Smooth muscle cell of the brain vasculature (primary cell): ENCODE measurements at places on chromosomes 3 and 15.
A peak's percentile ranks its signal among the peaks of the same experiment; 100 is the strongest.

DNA sequence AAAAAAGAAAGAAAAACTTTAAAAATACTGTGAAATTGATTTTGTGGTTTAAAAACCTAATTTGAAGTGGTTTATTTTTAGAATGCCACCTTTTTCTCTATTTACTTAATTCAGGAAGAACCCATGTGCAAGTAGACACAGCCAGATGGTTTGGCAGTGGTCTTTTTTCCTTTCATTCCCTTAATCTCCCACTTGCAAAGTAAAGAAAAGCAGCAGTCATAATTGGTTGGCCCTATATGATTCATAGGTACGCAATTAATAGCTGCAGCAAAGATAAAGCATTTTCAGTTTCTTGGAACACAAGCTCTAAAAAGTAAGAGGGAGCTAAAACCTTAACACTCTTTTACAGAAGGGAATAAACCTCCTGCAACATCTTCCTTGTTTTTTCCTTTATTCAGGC lies 115.3 kb downstream of the MECOM start:
- DNase-seq = no peak

DNA sequence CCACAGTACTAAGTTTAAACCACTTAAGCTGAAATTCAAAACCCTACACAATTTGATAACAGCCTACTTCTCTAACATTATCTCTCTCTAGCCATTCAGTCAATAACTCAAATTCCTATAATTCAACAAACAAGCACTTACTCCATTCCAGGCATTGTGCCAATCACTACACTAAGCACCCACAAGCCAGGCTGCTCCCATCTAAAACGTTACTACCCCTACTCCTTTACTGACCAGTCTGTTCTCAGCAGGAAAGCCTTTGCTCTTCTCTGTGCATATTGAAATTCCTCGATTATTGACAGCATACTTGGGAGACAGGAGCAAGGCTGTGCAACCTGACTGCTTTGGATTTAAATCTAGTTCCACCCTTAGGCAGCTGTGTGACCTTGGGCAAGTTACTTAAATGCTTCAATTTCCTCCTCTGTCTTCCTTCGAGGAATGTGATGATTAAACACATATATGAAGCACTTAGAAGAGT lies 177.2 kb upstream of the THBS1 start:
- peak; percentile 15 for DNase-seq

DNA sequence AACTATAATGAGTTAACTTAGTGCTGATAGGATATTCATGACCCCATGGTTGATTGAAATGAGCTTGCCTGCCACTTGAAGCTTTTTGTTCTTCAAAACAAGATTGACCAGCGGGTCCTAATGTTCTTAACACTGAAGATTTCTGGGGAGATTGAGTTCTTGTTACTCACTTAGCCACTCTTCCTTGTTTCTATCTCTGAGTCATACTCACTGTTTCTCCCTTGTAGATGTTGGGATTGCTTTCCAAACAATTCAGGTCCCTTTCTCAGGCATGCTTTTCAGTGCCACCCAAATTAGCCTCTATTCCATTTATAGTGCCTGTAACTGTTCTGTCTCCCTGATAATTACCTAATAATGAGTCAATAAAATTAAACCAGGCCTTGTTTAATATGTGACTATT lies 517.0 kb downstream of the SQOR start:
- DNase-seq = no peak

DNA sequence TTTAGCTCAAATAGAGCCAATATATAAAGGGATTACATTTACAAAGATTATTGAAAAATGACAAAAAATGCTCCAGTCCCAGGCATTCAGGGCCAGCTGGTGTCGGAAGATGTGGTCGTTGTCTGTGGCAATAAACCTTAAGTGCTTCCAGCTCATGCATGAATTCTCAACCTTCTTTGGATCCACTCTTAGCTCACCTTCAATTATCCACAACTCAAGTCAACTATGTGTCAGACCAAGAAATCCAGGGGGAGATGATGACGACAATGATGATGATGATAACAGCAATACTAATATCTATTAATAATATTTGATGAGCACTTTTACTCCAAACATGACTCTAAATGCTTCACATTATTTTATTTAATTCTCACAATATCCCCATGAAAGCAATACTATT lies 53.6 kb upstream of the PXYLP1 start:
- DNase-seq = no peak

- no peak for DNase-seq
Observed at GRCh38 chr3:157872902-157873301, 233.3 kb downstream of the SHOX2 start.

DNA sequence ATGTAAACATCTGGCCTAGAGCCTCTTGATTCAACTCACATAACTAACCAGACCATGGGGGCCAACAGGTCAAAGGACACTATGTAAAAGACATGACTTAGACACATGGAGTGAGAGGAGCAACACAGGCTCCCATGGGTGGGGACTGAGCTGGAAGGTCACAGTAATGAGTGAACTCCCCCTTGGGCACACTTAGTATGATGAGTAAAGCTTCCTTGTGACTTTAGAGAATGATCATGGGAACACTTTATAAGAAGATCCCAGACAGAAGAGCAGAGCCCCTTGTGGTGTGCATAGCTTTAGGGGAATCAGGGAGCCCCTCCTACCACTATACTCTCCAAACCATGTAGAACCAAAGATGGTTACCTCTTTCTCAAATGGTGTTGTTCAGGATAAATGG lies 10.2 kb downstream of the GCSAM start:
- DNase-seq = no peak

- DNase-seq = no peak
Observed at GRCh38 chr3:150599611-150600297, 3.4 kb upstream of the SELENOT start.

- DNase-seq = no peak
Observed at GRCh38 chr3:127763816-127764215, 58.5 kb downstream of the MGLL start.

GRCh38 chr3:17645074-17645698 lies 97.2 kb downstream of the TBC1D5 start:
- no peak for DNase-seq

- no peak for DNase-seq
Observed at GRCh38 chr15:64921711-64922110, 10.0 kb downstream of the ANKDD1A start.

DNA sequence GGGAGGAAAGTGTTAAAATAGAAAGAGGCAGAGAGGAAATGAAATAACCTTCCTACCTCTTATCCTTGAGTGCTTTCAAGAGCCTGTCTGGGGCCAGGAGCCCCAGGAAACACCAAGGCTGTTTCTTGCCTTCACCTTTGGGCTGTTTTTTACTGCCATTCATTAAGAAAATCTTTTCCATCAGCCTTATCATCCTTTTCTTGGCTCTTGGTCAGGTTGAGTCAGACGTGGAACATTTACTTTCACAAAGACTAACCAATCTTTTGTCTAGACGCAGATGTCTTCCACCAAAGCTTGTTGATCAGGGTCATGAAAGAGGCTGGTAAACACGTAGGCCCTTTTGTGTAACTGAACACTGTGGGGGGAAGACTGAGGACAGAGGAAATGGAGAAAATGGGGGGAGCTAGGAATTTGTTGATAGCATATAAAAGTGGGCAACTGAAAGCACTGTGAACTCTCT lies 151.0 kb upstream of the THBS1 start:
- no peak for DNase-seq

DNA sequence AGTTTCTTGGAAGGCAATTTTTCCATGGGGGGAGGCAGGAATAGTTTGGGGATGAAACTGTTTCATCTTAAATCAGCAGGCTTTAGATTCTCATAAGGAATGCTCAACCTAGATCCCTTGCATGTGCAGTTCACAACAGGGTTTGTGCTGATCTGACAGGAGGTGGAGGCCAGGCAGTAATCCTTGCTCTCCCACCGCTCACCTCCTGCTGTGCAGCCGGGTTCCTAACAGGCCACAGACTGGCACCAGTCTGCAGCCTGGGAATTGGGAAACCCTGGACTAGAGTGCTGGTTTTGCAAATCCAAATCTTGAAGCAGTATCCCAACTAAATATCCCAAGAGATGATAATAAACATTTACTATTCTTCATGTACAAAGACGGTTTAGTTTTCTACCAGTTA lies 256.3 kb upstream of the TMCO5A start:
- no peak for DNase-seq

- DNase-seq = no peak
Observed at GRCh38 chr3:127547761-127548605, 42.5 kb downstream of the TPRA1 start.

GRCh38 chr3:66380200-66380932 lies 120.5 kb downstream of the LRIG1 start:
- DNase-seq = no peak

- DNase-seq = no peak
Observed at GRCh38 chr3:175741951-175742350, 882.8 kb downstream of the NAALADL2 start.

GRCh38 chr3:189687475-189687874 lies 56.3 kb downstream of the TP63 start:
- no peak for DNase-seq

DNA sequence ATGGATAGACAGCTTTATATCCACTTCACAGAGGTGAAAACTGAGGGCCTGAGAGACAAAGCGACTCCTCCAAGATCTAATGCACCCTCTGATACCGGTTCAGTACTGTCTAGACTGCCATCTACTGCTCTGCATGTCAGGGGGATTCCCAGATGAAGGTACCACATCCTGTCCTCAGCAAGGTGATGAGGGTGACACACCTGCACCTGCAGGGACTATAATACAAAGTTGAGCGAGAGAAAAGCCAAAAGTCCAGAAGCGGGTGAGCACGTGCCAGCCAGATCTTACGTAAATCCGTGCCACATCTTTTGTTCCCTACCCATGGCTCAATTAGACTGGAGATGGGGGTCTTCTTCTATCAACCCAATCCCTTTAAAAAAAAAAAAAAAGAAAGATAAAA lies 32.4 kb upstream of the HES1 start:
- DNase-seq = no peak

GRCh38 chr15:52505151-52505550 lies 23.5 kb downstream of the MYO5A start:
- DNase-seq = no peak

- DNase-seq = no peak
Observed at GRCh38 chr3:185976100-185976499, 38.3 kb upstream of the TRA2B start.

DNA sequence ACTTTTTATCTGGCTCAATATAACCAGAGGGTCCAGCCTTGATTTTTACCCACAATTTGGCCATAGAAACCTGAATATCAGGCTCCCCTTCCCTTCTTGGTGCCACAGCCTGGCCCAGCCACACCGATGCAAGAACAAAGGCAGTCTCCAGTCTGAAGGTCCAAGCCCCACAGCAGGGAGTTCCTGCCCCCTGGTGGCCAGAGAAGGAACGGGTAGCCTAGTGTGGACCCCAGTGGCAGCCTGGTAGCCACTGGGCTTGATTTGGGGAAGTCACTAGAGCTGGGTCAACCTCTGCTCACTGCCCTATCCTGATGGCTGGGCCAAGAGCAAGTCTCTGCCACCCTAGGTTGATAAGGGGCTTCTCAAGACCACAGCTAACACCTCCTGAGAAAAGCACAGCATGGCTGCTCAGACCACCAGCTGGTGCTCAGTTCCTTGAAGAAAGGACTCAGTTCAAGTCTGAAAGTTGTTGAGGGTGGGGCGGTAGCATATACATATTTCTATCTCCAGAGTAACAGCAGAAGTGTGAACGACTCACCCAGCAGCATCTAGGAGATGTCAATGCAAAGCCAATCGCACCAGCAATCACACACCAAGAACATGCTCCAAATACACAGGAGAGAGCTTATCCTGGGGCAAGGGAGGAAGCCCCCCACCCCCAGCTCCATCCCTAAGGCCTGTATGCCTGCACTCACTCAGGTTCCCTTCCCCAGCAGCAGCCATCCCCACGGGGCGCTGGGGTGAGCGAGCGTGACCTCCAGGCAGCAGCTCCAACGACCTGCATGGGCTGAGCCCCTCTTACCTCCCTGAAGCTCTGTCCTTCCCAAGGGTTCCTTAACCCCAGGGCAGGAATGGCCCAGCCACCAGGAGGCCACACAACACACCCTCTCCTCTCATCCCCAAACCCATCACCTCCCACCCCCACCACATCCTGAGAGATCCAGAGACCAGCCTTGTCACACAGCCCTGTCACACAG lies 7.6 kb downstream of the PFKFB4 start:
- DNase-seq = no peak

DNA sequence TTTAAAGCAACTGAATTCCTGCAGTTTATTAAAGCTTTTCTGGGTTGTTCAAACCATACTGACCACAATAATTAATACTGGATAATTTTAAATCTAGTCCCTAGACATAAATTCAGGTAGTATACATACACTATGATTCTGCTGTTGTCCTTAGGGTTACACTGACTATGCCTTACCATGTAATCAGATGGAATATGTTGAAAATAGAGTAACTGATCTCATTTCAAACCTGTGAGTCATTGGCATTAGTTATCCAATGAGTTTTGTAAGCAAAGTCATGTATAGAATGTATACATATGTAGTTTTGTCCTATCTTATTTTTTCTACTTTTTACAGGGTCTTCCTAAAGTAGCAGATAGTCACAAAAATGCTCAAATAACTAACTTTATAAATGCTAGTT lies 517.1 kb upstream of the CCDC54 start:
- no peak for DNase-seq

DNA sequence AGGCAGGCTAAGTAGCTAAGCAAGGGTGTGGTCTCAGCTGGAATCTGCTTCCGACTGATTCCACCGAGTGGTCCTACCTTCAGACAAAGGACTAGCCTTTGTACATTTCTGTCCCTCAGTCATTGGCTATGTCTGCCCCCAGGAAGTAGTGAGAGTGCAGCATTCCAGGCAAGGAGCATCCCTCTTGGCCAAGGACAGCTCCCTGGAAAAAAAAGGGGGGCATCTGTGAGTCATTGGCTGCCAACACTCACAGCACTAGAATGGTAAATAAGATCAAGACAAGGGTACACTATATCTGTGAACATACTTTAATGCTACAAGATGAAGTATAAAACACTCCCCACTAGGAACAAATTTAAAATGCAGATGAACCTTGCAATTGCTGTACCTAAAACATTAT lies 66.8 kb downstream of the STAC start:
- no peak for DNase-seq

- no peak for DNase-seq
Observed at GRCh38 chr15:36108541-36108940, 470.9 kb upstream of the CDIN1 start.

GRCh38 chr3:128488991-128489673 lies 3.9 kb downstream of the GATA2 start:
- DNase-seq = no peak
